D341Med (cell line): ENCODE measurements at places on chromosomes 5 and 9.

- peak; percentile 45 for DNase-seq
Observed at GRCh38 chr9:77014597-77015263, 4.7 kb upstream of the FOXB2 start.

- DNase-seq: no peak
Observed at GRCh38 chr5:124468671-124469411, 277.6 kb downstream of the ZNF608 start.

GRCh38 chr5:96924016-96924443, 11.8 kb upstream of the LNPEP start:
- no peak for DNase-seq

DNA sequence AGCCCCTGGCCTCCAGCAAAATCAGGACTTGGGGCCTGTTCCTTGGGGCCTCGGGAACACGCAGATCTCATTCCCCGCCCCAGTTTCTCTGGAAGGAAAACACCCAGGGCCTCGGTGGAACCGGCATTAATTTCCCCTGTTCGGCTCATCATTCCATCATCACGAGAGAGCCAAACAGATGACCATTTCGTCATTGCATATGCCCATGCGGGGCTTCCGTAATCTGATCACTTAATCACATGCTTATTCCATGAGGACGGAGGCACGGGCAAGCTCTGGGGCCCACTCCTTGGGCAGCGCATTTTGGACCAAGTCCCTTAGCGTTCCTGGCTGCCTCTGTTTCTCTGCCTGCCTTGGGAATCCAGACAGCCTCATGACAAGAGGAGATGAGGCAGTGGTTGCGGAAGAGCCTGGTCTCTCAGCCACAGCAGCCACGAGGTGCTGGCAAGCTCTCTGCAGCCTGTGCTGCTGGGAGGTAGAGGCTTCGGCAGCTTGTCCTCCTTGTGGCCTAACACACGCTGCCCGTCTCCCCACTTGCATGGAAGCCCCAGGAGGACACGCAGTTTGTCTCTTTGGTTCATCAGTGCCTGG, 65.0 kb upstream of the IER5L start:
- no peak for DNase-seq

DNA sequence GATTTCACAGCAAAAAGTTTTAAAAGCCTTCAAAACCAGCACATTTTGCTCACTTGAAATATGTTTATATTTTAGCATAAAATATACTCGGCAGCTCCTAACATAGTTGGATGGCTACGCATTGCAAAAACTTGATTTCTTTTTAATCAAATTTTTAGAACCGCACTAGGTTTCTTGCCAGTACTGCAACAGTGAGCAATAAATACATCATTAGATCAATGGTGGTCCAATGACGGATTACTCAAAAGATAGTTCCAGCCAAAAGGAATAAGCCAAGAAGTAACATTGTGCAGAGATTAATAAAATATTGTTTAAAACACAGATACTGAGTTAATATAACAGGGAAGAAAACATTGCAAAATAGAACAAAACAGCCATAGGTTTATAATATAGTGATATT, 5.5 kb downstream of the MARCHF3 start:
- DNase-seq: no peak
